Jurkat, Clone E6-1 (cell line): ENCODE measurements at places on chromosomes 2 and 18.
A peak's percentile ranks its signal among the peaks of the same experiment; 100 is the strongest.

DNA sequence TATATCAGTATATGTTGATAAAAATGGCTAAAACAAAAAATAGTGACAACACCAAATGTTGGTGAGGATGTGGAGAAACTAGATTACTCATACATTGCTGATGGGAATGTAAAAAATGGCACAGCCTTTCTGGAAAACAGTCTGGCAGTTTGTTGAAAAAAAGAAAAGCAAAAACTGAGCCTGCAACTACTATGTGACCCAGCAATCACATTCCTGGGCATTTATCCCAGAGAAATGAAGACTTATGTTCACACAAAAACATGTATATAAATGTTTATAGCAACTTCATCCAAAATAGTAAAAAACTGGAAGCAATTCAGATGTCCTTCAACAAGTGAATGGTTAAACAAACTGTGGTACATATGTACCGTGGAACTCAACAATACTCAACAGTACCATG is 7.5 kb upstream of the KDSR start:
- no peak for DNase-seq

GRCh38 chr2:216001216-216002100 is 11.9 kb downstream of the MREG start:
- DNase-seq, result no peak

DNA sequence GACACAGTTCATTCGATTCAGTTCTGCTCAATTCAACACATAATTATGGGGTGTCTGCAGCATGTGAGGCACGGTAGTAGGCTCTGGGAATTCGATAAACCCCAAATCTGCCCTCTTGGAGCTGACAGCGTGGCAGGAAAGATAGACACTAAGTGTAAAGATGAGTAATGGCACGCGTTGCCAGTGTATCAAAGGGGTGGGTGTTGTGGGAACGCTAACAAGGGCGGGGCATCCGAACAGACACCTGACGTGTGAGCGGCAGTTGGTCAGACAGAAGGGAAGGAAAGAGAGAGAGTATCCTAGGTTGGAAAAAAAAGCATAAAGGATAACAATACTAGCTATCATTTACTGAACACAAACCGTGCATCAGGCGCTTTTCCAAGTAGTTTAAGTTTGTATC is 125.7 kb upstream of the HAAO start:
- DNase-seq, result no peak

GRCh38 chr2:216793386-216793785 is 66.5 kb downstream of the TNP1 start:
- DNase-seq, result no peak

- no peak for DNase-seq
Observed at GRCh38 chr2:20215183-20216040, 9.5 kb downstream of the SDC1 start.

- no peak for DNase-seq
Observed at GRCh38 chr2:11054783-11055678, 100.2 kb upstream of the SLC66A3 start.

DNA sequence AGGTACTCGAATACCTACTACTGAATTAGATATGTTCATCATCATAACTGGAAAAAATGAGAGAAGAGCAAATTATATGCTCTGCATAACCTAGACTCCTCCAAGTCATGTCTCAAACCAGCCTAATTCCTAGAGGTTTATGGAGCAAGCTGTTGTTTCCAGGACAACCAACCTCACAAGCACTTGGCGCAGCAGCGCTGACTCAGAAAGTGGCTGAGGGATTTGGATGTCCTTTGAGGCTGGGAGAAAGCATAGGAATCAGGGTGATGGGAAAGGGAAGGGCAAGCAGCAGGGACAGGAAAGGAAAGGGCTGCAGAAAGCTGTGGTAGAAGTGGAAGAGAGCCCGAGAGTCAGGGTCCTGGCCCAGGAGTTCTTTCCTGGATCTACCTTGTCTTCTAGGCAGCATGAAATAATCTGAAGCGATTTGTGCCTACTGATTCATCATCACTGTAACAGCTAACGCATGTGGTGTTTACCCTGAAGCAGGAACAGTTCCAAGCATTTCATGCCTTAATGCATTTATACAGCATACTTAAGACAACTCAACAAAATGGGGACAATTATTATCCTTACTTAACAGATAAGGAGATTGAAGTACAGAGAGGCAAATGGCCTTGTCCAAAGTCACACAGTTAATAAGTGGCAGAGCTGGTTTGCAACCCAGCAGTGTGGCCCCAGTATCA is 3.7 kb downstream of the PLEK start:
- DNase-seq, result no peak

- DNase-seq, result no peak
Observed at GRCh38 chr2:220078439-220078838, 451.0 kb downstream of the SLC4A3 start.

DNA sequence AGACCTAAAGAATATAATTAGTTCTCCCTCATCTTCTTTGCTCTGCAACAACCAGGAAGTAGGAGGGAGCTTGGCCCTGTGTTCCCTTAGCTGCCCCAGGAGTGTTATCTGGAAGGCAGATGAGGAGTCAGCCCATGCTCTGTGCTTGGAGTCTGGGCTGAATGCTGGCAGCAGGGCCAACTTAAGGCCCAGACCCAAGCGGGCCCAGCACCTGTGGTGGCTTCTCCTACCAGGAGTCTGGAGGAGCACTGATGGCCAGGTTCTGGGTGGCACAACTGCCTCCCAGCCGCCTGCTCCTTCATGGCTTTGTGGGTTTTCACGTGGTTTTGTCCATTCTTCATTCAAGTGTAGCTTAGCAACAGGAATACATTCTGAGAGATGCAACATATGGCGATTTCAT is 1910.7 kb upstream of the LRRTM1 start:
- DNase-seq, result no peak

- peak; percentile 5 for DNase-seq
Observed at GRCh38 chr18:73980289-73980979, 167.2 kb downstream of the FBXO15 start.
